ENCODE measurements at places on chromosomes 3 and 15.

- DNase-seq, result no peak
Observed at GRCh38 chr15:89384176-89384604, 49.6 kb upstream of the POLG start.

GRCh38 chr3:9450991-9451390 is 53.6 kb downstream of the SETD5 start:
- DNase-seq, result no peak

- DNase-seq, result no peak
Observed at GRCh38 chr3:160220038-160220437, 5.2 kb upstream of the C3orf80 start.

GRCh38 chr3:9175421-9175820 is 74.0 kb downstream of the SRGAP3 start:
- no peak for DNase-seq

- DNase-seq, result no peak
Observed at GRCh38 chr3:72414481-72415016, 433.7 kb downstream of the SHQ1 start.

DNA sequence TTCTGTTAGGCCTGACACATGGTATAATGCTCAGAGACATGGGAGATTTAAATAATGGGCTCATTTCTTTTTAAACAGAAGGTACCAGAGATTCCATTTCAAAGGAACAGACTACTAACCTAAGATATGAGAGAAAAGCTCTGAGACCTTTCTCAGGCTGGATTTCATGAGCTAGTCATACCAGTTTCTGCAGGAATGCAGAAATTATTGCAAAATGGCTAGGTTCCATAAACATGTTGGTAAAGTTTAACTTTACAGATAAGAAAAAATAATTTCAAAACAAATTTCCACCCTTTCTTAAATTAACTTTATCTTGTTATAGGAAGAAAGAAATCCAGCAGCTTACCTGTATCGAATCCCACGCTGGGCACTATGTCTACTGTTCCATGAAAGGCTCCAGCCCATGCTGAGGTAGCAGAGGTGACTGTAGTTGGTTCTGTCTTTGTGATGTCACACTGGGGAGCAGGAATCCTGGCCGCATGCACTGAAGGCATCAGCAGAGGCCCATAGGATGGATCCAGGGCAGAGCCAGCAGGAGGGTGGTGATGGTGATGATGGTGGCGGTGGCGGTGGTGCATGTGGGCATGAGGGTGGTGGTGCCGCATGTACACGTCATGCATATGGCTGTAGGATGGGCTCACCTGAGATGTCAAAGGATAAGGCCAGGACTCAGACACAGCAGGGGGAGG is 22.6 kb downstream of the VGLL3 start:
- no peak for DNase-seq

GRCh38 chr15:50879016-50879617 is 29.4 kb upstream of the AP4E1 start:
- DNase-seq, result peak; percentile 46

GRCh38 chr3:100128565-100128964 is 14.3 kb upstream of the FILIP1L start:
- no peak for DNase-seq

GRCh38 chr3:162632672-162633071 is 1136.1 kb downstream of the OTOL1 start:
- no peak for DNase-seq

DNA sequence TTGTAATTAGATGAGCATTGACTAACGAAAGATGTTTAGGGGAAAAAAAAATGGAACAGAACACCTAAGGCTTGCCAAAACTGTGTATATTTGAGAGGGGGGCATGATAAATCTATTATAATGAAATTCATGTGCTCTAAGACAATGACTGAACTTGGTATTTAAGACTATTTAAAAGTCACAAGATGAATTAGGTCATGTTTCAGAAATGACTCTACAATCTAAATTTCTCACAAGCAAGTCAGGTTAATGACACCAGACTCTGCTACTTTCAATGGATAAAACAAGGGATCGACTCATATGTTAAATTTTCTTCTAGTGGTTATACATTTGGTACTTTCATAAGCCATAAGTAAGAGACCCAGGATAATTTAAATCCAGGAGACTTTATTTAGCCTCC is 78.4 kb downstream of the DUT start:
- no peak for DNase-seq

DNA sequence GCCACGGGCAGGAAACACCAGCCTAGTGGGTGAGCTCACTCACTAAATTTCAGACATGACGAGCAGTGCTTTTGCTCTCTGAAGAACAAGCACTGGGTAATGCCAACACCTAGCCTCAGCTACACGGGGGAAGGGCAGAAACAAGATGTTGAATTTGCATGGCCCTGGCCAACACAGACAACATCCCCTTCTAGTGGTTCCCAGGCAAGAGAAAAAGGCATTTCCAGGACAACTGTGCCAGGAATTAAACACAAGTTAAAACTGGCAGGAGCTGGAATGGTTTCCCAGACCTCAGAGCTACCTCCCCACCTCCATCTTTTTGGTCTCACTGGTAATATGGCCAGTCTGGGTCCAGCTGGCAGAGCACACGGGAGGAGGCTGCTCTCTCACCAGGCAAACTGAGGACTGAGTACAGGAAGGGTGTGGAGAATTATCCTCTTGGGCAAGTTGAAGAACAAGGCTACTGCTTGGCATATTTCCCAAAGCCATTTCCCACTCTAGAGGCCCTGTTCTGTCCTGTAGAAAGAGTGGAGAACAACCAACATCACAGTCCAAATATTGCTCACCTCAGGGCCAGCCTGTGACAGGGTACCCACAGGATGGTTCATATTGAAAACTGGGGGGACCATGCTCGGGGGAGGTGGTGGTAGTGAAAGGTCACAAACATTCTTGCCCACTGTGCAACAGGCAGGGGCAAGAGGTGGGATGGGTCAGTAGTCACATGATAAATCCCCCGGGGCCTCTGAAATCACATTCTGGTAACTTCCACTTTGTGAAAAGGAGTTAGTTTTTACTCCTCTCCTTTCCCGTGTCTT is 26.5 kb downstream of the TSPAN3 start:
- no peak for DNase-seq

- DNase-seq, result no peak
Observed at GRCh38 chr3:34782871-34783270, 856.5 kb upstream of the ARPP21 start.

- no peak for DNase-seq
Observed at GRCh38 chr3:52790337-52790736, 4.3 kb upstream of the ITIH3 start.

GRCh38 chr3:10758304-10759037 is 57.6 kb upstream of the SLC6A11 start:
- DNase-seq, result peak; percentile 54

DNA sequence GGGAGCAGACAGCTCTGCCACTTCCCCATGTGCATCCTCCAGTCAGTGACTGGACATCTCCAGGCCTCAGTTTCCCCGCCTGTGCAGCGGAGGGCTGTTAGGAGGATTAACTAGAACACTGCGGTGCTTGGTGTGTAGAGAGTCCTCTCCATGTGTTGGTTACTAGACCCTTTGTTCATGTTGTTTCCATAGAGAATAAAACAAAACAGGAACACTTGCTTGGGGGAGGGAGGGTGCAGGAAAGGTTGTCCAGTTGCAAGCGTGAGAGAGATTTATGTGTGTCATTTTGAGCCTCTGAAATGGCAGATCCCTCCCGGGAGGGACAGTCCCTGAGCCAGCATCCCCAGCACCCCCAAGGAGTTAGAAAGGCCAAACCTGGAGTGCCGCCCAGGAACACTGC is 184.0 kb upstream of the LYSMD4 start:
- no peak for DNase-seq

DNA sequence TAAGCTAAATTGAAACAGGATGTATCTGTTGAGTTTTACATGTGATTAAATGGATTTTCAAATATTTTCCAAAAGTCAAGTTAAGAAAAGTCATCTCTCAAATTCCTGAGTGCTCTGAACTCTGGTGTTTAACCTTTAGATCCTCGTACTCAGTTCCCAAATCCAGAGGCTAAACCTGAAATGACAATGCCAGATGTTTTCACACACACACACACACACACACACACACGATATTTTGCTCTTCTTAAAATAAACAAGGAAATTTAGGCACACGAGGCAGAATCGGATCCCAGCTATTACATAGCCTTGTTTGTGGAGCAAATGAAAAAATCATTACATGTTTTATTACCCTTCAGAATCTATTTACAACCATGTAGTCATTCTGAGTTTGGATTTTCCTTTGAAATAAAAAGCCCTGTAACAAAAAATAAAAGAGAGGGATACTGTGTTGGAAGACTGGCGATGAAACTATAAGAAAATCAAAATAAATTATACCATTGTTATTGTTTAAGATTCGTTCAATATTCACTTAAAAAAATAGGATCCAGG is 20.6 kb upstream of the UBE2E1 start:
- DNase-seq, result no peak

DNA sequence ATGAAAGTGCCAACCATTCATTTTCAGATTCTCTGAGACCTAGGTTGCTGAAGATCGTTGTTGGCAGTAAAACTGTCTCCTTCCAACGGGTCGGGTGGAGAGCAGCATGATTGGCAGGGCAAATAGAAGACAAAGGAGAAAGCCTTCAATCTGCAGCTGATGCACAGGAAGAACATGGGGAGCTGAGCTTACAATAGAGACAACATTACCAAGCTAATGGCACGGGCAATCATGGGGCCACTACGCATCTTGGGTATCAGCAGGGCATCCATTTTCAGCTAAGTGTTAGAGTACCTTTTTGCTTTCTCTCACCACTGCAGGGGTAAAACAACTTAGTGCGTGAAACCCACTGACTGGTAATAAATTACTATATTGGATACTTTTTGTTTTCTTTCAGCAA is 114.8 kb downstream of the WDR72 start:
- no peak for DNase-seq

DNA sequence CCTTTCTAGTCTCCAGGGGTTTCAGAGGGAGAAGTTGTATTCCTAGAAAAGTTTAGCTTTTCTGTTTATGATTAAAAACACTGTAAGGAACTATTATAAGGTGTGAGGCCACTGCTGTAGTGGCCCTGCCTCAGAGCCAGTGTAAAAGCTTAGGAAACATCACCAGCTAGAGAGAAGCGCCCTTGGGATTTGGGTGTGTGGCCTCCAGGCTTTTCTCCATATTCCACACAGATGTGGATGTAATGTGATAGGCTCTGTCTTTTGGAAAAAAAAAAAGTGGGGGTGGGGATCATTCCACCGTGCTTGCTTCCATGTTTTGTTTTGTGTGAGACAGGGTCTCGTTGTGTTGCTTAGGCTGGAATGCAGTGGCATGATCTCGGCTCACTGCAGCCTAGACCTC is 13.9 kb downstream of the SEC61A1 start:
- no peak for DNase-seq

GRCh38 chr3:18054625-18055024 is 312.2 kb upstream of the TBC1D5 start:
- DNase-seq, result no peak

- no peak for DNase-seq
Observed at GRCh38 chr3:133890037-133890436, 5.6 kb downstream of the RAB6B start.

DNA sequence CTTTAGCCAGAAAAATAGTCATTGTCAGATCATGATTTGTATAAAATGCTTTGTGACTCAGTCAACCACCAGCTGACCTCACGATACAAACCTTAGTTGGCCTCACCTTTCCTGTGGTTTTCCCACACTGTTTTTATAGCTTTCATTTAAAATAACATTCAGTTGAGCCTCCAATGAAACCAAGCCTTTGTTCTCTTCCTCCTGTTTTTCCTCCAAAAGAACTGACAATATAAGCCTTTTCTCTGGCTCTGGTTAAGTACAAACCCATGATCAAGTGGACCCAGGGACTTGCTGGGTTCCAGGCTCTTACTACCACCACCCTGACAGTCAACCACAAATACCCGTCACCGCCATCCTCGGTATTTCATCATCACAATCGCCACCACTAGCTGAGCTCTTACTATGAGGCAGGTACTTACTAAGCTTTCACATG is 81.7 kb downstream of the TAMM41 start:
- peak; percentile 79 for DNase-seq

DNA sequence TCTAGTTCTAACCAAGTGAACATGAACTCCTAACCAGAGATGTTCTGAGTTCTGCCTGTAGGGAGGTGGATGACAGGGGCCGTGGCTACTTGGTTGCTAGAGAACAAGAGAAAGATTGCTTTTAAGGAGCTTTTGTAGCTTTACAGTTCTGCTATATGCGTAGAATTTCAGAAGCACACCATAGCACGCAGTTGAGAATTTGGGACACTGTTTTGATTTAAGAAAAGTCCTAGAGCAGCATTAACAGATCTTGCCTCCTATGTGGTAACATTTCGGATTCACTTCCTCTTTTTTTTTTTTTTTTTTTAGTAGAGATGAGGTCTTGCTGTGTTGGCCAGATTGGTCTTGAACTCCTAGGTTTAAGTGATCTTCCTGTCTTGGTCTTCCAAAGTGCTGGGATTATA is 181.7 kb downstream of the TCF12 start:
- no peak for DNase-seq
